Aorta (tissue), 5 donors: ENCODE measurements at places on chromosomes 12 and 14. TPM values are rescaled to one million over a fixed set of nuclear protein-coding genes. Genes with fewer than 3 reads are reported as not detected.

DNA sequence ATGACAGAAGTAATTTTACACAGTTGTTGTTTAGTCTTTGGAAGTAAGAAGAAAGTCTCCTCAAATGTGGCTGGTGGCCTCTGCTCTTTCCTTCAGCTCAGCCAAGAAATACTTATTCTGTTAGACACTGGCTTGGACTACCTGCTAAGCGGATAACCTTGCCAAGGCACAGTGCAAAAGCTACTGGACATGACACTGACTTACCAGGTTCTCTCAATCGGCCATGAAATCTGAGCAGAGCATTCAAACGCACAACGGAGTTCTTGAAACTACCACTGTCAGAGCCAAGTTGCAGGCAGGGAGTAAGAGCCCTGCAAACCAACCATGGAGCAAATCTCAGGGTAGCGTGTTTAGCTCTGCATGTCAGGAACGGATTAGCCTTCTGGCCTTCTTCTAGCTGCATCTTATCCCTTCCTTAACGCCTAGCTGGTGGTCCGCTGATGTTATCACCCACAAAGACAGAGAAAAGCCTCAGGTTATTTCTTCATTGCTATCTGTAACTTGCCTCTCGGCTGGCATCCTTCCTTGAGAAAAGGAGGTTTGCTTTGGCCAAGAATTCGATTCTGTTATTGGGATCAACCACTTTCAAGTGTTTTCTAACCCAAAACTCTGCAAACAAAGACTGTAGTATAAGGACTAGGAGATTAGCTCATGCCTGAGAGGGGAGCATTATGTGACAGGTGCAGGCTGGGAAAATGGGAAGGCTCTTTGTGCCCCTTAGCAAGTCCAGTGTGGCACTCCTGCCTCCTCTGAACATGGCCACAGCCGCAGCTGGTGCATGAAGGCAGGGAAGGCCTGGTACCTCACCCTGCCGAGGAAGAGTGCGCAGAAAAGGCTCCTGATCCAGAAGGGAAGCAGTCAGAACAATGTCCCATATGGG lies 223.4 kb downstream of the GLT1D1 start:
- no peak overlapping the region for H3K27ac ChIP-seq
- no peak overlapping the region for H3K4me3 ChIP-seq
- no peaks in the 10 kb centered on the region for H3K4me1 ChIP-seq
- H3K27me3 ChIP-seq, result no peaks in the 10 kb centered on the region
- H3K36me3 ChIP-seq, result no peaks in the 10 kb centered on the region

- H3K4me3 ChIP-seq, result no peak overlapping the region
- DNase-seq, result no peak
- no peak overlapping the region for H3K27ac ChIP-seq
- H3K27me3 ChIP-seq, result no peaks in the 10 kb centered on the region
Measured at GRCh38 chr14:32022525-32022924, 54.6 kb upstream of the ARHGAP5 start.

The RNASE3 gene
- total RNA-seq, result not detected

The LEMD3 gene
- total RNA-seq, result 32.0 TPM

DNA sequence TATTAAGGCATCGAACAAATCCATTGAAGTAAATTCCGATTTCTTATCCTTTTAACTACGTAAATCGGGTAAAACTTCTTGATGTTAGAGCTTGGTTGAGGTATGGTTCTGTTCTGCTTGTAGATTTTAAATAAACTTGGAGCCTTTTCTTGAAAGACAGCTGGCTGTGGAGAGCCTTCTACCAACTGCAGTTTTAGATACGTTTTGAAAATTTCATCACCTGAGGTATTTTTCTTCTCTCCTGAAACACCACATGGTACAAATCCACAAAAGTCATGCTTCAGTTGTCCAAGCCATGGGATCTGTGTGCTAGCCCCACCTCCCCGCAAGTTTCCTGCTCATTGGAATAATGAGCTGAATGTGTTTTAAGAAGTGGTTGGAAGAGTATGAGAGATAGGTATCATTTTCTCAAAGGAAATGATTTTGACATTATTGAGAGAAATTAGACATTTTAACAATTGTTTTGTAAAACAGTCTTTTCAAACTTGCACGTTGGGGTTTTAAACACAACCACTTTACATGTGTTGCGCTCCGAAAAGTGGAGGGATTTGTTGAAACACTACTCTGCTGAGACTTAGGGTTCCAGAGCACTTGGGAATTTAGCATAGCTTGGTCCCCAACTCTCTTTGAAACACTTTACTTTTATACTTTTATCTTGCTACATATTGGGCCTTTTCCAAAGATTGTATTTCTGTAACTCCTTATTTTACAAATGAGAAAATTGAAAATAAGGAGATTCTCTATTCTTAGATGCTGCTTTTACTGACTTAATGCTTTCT lies 1.4 kb downstream of the PPM1A start:
- H3K4me3 ChIP-seq, result peak overlapping the region; percentile 99
- no peaks in the 10 kb centered on the region for H3K27me3 ChIP-seq
- H3K4me1 ChIP-seq, result peaks cover 7% of the 10 kb centered on the region
- DNase-seq, result no peak
- H3K36me3 ChIP-seq, result no peaks in the 10 kb centered on the region

GRCh38 chr14:59422069-59422881 lies 42.9 kb downstream of the GPR135 start:
- no peak overlapping the region for H3K4me3 ChIP-seq
- H3K36me3 ChIP-seq, result no peaks in the 10 kb centered on the region
- no peaks in the 10 kb centered on the region for H3K27me3 ChIP-seq
- no peak for DNase-seq

GRCh38 chr12:15699886-15700285 lies 89.3 kb downstream of the EPS8 start:
- no peak for DNase-seq
- no peak overlapping the region for H3K27ac ChIP-seq
- H3K4me1 ChIP-seq, result no peaks in the 10 kb centered on the region

DNA sequence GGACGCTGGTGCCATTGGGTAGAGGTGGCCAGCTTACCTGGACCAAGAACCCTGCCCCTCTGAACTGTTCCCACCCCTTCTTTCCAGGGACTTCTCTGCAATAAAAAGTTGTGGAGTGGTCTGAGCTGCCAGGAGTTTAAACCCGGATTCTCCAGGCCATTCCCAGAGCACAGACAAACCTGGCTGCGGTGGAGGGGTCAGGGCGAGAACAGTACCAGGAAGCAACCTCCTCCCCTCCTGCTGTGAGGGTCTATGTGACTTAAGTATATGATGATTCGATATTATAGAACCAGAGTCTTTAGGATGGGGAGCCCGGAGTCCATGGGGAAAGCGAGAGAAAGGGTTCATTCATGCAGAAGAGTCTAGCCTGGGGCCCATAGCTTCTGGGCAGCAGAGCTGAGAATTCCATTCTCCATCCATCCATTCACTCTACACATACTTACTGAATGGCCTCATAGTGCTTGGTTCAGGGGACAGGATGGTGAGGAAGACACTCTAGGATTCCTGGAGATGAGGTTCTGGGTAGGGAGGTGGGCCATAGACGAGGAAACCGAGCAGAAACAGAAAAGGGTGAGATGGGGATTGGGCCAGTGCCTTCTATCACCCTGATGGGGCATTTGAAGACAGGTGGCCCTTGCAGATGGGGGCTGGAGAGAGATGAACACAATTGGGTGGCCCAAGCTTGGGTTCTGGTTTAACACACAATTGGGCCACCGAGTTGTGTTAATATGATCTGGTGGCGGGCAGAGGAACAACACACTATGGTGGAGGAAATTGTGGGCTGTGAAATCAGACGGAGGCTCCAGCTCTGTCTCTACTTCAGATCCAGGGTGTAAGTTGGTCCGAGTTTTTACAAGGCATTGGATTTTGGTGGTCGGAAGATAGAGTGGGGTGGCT lies 5.2 kb downstream of the KRT86 start:
- no peak overlapping the region for H3K4me3 ChIP-seq
- DNase-seq, result no peak
- no peaks in the 10 kb centered on the region for H3K27me3 ChIP-seq

GRCh38 chr12:6784761-6785160 lies 4.6 kb upstream of the CD4 start:
- no peaks in the 10 kb centered on the region for H3K27me3 ChIP-seq
- no peak for DNase-seq
- no peaks in the 10 kb centered on the region for H3K4me1 ChIP-seq
- no peak overlapping the region for H3K27ac ChIP-seq

DNA sequence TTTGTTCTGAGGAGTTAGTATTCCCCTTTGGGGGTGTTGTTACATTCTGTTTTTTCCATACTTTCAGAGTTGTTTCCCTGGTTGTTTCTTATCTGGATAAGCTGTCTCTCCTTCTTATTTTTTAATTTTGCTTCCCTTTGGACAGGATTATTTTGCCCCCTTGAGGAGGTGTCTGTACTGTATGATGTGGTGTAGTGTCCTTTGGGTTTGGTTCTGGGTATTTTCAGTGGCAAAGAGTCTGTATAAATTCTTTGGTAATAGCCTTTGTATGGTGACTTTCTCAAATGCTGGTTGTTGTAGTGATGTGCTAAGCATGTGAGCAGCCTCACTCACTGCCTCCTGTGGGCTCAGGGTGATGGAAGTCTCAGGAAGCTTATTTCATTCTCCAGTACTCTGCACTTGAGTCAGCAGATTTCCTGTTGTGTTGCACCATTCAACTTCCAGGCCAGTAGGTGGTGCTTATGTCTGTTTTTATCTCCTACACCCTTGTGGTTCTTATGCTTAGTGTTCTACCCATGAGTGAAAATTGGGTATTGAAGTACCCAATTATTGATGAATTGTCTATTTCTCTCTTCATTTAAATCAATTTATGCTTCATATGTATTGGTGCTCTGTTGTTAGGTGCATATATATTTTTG lies 103.3 kb upstream of the PMCH start:
- DNase-seq, result no peak
- H3K27ac ChIP-seq, result no peak overlapping the region
- no peaks in the 10 kb centered on the region for H3K4me1 ChIP-seq
- no peaks in the 10 kb centered on the region for H3K27me3 ChIP-seq
- no peaks in the 10 kb centered on the region for H3K36me3 ChIP-seq
- no peak overlapping the region for H3K4me3 ChIP-seq

DNA sequence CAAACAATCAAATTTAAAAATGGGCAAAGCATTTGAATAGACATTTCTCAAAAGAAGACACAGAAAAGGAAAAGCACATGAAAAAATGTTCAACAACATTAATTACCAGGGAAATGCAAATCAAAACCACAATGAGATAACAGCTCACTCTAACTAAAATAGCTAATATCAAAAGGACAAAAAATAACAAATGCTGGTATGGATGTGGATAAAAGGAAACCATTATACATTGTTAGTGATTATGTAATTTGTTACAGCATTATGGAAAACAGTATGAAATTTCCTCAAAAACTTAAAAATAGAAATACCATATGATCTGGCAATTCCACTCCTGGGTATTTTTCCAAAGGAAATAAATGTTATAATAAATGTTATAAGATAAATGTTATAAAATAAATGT lies 52.9 kb downstream of the DUSP6 start:
- no peak overlapping the region for H3K4me3 ChIP-seq
- H3K36me3 ChIP-seq, result no peaks in the 10 kb centered on the region
- H3K4me1 ChIP-seq, result no peaks in the 10 kb centered on the region
- H3K27ac ChIP-seq, result no peak overlapping the region
- H3K27me3 ChIP-seq, result no peaks in the 10 kb centered on the region

The SLC6A13 gene
- total RNA-seq, result 0.90 TPM

DNA sequence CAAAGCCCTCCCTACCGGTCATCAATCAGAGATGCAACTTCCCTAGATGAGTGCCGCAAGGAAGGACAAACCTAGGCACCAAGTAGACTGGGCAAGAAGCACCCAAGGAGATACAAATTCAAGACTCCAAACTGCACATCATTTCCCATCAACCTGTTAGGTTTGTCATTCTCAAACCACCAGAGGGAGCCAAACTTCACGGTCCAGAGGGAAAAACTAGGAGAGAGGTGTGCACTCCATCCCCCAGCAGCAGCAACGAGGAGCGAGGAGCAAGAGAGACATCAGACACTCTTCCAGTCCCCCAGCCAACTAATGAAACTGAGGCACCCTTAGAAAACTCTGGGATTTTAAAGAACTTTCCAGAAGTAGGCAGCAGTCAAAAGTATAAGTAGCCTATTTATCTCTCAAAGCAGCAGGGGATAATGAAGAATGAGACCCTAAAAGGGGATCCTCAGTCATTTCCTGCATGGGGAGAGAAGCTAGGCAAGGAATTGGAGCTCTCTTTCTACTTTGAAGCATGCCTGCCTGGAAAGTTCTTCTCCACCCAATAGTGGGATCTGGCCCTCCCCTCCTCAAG lies 37.0 kb upstream of the NT5DC3 start:
- H3K4me1 ChIP-seq, result no peaks in the 10 kb centered on the region
- DNase-seq, result no peak
- no peaks in the 10 kb centered on the region for H3K27me3 ChIP-seq
- no peak overlapping the region for H3K4me3 ChIP-seq
- no peak overlapping the region for H3K27ac ChIP-seq

DNA sequence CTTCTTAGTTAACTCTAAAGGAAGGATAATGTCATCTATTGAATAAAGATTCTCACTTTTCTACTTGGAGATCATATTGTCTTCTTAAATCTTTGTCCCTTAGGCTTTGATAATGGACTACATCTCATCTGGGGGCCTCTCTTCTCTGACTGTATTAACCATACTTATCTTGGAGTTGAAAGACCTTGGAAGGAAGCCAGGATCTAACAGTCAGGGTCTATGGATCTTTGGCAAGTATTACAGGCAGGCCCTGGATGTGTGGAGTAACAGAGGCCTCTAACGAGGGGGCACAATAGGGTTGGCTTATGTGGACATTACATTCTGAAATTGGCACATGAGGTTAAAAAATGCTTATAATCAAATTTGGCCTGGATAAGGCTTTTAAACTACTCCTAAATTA lies 513.8 kb downstream of the NRXN3 start:
- H3K4me3 ChIP-seq, result no peak overlapping the region
- peaks cover 3% of the 10 kb centered on the region for H3K27me3 ChIP-seq
- H3K27ac ChIP-seq, result no peak overlapping the region
- no peaks in the 10 kb centered on the region for H3K4me1 ChIP-seq
- no peak for DNase-seq

DNA sequence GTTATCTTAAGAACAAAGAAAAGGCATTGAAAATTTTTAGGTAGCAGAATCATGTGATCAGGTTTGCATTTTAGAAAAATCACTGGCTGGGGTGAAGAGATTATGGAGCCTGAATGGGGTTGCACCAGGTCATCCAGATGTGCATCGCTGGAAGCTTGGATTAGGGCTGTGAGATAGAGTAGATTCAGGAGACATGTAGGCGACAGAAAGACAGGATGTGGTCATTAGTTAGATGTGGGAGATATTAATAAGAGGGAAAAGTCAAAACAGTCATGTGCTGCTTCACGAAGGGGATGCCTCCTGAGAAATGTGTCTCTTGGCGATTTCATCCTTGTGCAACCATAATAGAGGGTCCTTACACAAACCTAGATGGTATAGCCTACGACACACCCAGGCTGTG lies 25.1 kb downstream of the TEAD4 start:
- H3K36me3 ChIP-seq, result no peaks in the 10 kb centered on the region
- no peak overlapping the region for H3K4me3 ChIP-seq
- DNase-seq, result no peak
- no peaks in the 10 kb centered on the region for H3K4me1 ChIP-seq
- H3K27ac ChIP-seq, result no peak overlapping the region

GRCh38 chr12:104219361-104219892 lies 3.8 kb downstream of the TXNRD1 start:
- peak overlapping the region; percentile 49 for H3K27ac ChIP-seq
- no peaks in the 10 kb centered on the region for H3K36me3 ChIP-seq
- no peaks in the 10 kb centered on the region for H3K27me3 ChIP-seq
- no peak overlapping the region for H3K4me3 ChIP-seq
- H3K4me1 ChIP-seq, result peaks cover 3% of the 10 kb centered on the region

The RIMBP2 gene
- 0.39 TPM for total RNA-seq

The CLEC7A gene
- 25.8 TPM for total RNA-seq

The DNAI7 gene
- 1.2 TPM for total RNA-seq

The SAMD15 gene
- 0.71 TPM for total RNA-seq

The RPL10L gene
- not detected for total RNA-seq

The HHIPL1 gene
- total RNA-seq, result 2.5 TPM

GRCh38 chr14:95504135-95505029 lies 12.1 kb downstream of the SYNE3 start:
- H3K4me1 ChIP-seq, result no peaks in the 10 kb centered on the region
- no peak overlapping the region for H3K27ac ChIP-seq
- H3K36me3 ChIP-seq, result no peaks in the 10 kb centered on the region
